ENCODE measurements at places on chromosomes 11 and 22. TPM values are rescaled to one million over a fixed set of nuclear protein-coding genes. Genes with fewer than 3 reads are reported as not detected.

Gene OR9G4
- total RNA-seq: not detected

Gene GLB1L2
- total RNA-seq: not detected

Gene OR10G6
- total RNA-seq: not detected

Gene P2RY6
- total RNA-seq: not detected

Gene MPPED2
- not detected for total RNA-seq

Gene SEZ6L
- total RNA-seq: not detected

Measured in OCI-LY7 (cell line).